ENCODE measurements at places on chromosomes 16 and 17. TPM values are rescaled to one million over a fixed set of nuclear protein-coding genes. Genes with fewer than 3 reads are reported as not detected.
A peak's percentile ranks its signal among the peaks of the same experiment; 100 is the strongest.

DNA sequence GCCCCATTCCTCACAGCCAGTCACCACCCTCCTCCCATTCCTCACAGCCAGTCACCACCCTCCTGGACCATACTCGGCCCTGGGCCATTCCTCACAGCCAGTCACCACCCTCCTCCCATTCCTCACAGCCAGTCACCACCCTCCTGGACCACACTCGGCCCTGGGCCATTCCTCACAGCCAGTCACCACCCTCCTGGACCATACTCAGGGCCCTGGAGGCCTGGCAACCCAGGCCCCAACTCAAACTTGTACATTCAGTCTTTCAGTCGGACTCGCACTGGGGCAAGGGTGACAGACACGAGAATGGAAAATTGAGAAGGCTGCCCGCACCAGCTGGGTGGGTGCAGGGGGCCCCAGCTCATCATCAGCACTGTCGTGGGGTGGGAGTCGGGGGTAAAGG is 30.4 kb upstream of the FOXK2 start:
- peak overlapping the region; percentile 47 for H3K27ac ChIP-seq
- peaks cover 4% of the 10 kb centered on the region for H3K4me1 ChIP-seq
- no peaks in the 10 kb centered on the region for H3K36me3 ChIP-seq
- no peak overlapping the region for H3K4me3 ChIP-seq

GRCh38 chr17:1325766-1326165 is 46.3 kb downstream of the TRARG1 start:
- no peaks in the 10 kb centered on the region for H3K4me1 ChIP-seq
- H3K27me3 ChIP-seq = peaks cover 24% of the 10 kb centered on the region
- H3K4me3 ChIP-seq = no peak overlapping the region
- no peak for DNase-seq

ZC3H7A gene
- total RNA-seq = 71.0 TPM

CCL17 gene
- total RNA-seq = not detected

DNA sequence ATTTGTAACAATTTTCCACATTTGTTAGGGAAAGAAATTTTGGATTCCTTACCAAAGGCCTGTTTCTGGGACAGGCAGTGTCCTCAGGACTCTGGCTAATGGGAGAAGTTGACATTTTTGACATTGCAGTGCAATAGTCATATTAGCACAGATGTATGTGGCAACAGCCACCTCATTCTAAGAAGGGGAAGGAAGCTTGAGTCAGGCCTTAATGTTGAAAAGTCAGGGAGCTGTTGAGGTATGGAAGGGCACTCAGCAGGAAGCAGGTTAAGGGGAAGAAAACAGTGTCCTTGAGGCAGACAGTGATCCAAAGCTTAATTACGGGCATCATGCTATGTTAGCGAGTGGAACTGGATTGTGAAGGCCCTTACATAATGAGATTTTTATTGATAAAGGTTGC is 20.9 kb downstream of the AKTIP start:
- peaks cover 36% of the 10 kb centered on the region for H3K4me1 ChIP-seq
- H3K27me3 ChIP-seq = no peaks in the 10 kb centered on the region

TBC1D3G gene
- not detected for total RNA-seq

DNA sequence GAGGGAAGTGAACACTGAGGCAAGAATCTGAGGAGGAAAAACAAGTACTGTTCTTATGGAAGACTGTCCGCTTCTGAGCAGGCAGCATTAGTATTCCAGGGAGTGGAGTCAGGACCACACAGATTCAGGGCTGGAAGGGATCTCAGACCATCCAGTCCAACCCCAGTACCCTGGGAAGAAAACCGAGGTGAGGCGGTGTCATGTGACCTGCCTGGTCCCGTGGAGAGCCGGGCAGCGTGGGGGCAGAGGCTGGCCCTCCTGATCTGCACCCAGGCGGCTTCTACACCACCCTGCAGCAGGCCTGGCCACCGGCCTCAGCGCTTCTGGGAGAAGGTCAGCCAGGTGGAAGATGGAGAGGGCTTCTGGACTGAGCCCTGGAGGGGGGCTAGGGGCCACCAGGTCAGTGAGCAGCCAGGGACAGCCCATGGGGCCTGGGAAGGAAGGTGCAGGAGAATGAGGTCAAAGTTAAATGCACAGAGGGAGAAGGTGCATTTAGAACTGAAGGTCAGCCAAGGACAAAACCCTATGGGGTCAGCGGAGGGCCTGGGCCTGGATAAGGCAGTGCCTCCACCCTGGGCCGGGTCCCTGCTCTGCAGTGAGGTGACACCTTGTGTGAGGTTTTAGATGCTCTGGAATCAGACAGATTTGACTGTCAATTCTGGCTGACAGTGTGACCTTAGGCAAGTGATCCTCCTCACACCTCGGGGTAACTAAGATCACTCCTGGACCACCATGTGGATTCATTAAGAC is 45.9 kb downstream of the VAC14 start:
- H3K27ac ChIP-seq = no peak overlapping the region
- H3K4me3 ChIP-seq = no peak overlapping the region
- H3K27me3 ChIP-seq = no peaks in the 10 kb centered on the region
- H3K4me1 ChIP-seq = peaks cover 2% of the 10 kb centered on the region

HSD17B2 gene
- not detected for total RNA-seq

SLFN12L gene
- total RNA-seq = 44.7 TPM

DNA sequence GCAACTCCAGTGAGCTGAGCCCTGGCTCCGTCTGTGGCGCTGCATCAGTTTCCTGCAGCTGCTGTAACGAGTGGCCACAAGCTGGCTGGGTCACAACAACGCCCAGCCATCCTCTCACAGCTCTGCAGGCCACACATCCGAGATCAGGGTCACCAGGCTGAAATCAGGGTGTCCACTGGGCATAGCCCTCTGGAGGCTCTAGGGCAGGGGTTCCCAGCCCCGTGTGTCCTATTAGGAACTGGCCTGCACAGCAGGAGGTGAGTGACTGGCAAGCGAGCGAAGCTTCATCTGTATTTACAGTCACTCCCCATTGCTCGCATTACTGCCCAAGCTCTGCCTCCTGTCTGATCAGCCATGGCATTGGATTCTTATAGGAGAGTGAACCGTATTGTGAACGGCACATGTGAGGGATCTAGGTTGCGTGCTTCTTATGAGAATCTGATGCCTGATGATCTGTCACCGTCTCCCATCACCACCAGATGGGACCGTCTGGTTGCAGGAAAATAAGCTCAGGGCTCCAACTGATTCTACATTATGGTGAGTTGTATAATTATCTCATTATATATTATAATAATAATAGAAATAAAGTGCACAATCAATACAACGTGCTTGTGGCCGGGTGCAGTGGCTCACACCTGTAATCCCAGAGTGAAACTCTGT is 176.5 kb downstream of the SEC14L1 start:
- H3K27ac ChIP-seq = no peak overlapping the region
- H3K4me1 ChIP-seq = peaks cover 41% of the 10 kb centered on the region
- no peak overlapping the region for H3K4me3 ChIP-seq
- no peaks in the 10 kb centered on the region for H3K36me3 ChIP-seq

DNA sequence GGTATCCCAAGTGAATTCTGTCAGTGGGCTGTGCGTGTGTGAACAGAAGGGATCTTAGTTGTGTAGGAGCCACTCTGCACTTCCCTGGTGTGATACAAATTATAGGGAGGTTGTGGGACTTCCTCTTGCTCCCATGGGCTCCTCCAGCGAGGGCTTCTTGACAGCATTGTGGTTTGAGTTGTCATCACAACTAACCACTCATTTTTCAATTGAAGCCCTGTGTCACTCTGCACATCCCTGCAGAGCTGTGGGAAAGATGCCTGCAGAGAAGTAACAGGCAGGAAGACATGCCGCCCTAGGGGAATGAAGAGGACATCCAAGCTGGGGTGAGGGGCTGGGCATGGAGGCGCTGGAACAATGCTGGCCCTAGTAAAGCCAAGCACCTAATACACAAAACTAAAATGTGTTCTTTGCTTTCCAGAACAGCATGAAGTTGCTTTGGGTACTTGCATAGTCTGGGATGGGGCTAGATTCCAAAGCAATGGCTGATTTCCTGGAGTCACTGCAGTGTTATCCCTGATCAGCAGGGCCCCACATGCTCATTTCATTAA is 692.5 kb downstream of the TOX3 start:
- no peak overlapping the region for H3K4me3 ChIP-seq
- no peak for DNase-seq
- no peak overlapping the region for H3K27ac ChIP-seq

ATF7IP2 gene
- total RNA-seq = 89.9 TPM

GRCh38 chr16:719815-720446 is 1.0 kb upstream of the ANTKMT start:
- no peak for DNase-seq
- peaks cover 21% of the 10 kb centered on the region for H3K4me1 ChIP-seq
- H3K27me3 ChIP-seq = no peaks in the 10 kb centered on the region
- peak overlapping the region; percentile 90 for H3K4me3 ChIP-seq
- H3K27ac ChIP-seq = peak overlapping the region; percentile 92

KCNJ16 gene
- not detected for total RNA-seq

GRCh38 chr17:29091606-29092289 is 48.8 kb downstream of the PIPOX start:
- no peak overlapping the region for H3K4me3 ChIP-seq
- H3K36me3 ChIP-seq = peaks cover 3% of the 10 kb centered on the region
- no peaks in the 10 kb centered on the region for H3K27me3 ChIP-seq
- H3K27ac ChIP-seq = no peak overlapping the region
- H3K4me1 ChIP-seq = no peaks in the 10 kb centered on the region

GRCh38 chr16:24524855-24525677 is 14.3 kb upstream of the RBBP6 start:
- no peak overlapping the region for H3K4me3 ChIP-seq
- H3K27ac ChIP-seq = no peak overlapping the region
- no peaks in the 10 kb centered on the region for H3K27me3 ChIP-seq
- no peaks in the 10 kb centered on the region for H3K4me1 ChIP-seq
- no peak for DNase-seq

GRCh38 chr17:17963066-17963465 is 9.1 kb downstream of the TOM1L2 start:
- no peak for DNase-seq
- H3K36me3 ChIP-seq = peaks cover 4% of the 10 kb centered on the region
- peak overlapping the region; percentile 35 for H3K27ac ChIP-seq
- no peaks in the 10 kb centered on the region for H3K27me3 ChIP-seq

DNA sequence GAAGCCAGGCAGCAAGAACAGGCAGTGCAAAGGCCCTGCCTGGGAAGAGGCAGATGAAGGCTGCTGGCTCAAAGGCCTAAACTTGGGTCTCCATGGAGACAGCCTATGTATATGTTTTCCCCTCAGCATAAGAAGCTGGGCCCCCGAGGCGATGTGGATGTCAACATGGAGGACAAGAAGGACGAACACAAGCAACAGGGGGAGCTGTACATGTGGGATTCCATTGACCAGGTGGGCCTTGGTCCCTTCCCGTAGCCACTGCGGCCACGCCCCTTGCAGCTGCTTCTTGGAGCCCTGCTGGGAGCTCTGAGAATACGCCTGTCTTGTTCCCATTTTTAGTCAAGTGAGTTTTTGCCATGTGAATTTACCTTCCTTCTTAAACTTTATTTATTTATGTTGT is 106.0 kb downstream of the SDR42E1 start:
- H3K4me3 ChIP-seq = no peak overlapping the region
- no peak overlapping the region for H3K27ac ChIP-seq
- H3K4me1 ChIP-seq = no peaks in the 10 kb centered on the region
- peaks cover 4% of the 10 kb centered on the region for H3K36me3 ChIP-seq

DNA sequence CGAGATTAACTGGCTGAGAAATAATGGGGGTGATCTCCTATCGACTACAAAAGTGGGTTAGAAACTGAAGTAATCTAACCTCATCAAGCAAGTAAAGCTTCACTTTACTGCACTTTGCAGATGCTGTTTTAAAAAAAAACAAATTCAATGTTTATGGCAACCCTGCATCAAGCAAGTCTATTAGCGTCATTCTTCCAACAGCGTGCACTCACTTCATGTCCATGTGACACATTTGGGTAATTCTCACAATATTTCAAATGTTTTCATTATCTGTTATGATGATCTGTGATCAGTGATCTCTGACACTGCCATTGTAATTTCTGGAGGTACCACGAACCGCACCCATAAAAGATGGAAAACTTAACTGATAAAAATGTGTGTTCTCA is 70.8 kb downstream of the KANSL1 start:
- H3K36me3 ChIP-seq = no peaks in the 10 kb centered on the region
- peak overlapping the region; percentile 83 for H3K27ac ChIP-seq
- peaks cover 42% of the 10 kb centered on the region for H3K4me1 ChIP-seq
- no peaks in the 10 kb centered on the region for H3K27me3 ChIP-seq

- peaks cover 9% of the 10 kb centered on the region for H3K4me1 ChIP-seq
- no peak overlapping the region for H3K27ac ChIP-seq
- H3K4me3 ChIP-seq = no peak overlapping the region
- DNase-seq = no peak
Measured at GRCh38 chr16:54657709-54658102, 273.0 kb upstream of the IRX5 start.

DNA sequence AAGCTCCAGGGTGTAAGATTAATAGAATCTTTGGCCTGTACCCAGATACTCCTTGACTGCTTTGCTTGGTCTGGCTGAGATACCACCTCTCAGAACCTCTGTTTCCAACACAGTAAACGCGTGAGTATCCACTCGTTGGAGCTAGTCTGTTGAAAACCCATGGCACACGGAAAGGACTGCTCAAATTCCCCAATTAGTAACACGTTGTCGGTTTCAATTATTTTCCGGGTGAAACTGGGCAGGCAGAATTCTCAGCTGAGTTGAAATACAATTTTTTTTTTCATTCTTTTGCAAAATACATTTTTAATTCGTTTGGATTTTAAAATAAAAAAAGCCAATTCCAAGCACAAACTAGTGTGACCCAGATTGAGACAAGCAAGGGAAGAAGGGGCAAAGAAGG is 120.5 kb downstream of the MAF start:
- no peak overlapping the region for H3K27ac ChIP-seq
- peaks cover 13% of the 10 kb centered on the region for H3K27me3 ChIP-seq
- H3K36me3 ChIP-seq = no peaks in the 10 kb centered on the region
- H3K4me1 ChIP-seq = peaks cover 5% of the 10 kb centered on the region
- DNase-seq = no peak
- H3K4me3 ChIP-seq = no peak overlapping the region

TMEM186 gene
- total RNA-seq = 12.0 TPM

CDH3 gene
- 0.60 TPM for total RNA-seq

TEFM gene
- total RNA-seq = 16.4 TPM

DNA sequence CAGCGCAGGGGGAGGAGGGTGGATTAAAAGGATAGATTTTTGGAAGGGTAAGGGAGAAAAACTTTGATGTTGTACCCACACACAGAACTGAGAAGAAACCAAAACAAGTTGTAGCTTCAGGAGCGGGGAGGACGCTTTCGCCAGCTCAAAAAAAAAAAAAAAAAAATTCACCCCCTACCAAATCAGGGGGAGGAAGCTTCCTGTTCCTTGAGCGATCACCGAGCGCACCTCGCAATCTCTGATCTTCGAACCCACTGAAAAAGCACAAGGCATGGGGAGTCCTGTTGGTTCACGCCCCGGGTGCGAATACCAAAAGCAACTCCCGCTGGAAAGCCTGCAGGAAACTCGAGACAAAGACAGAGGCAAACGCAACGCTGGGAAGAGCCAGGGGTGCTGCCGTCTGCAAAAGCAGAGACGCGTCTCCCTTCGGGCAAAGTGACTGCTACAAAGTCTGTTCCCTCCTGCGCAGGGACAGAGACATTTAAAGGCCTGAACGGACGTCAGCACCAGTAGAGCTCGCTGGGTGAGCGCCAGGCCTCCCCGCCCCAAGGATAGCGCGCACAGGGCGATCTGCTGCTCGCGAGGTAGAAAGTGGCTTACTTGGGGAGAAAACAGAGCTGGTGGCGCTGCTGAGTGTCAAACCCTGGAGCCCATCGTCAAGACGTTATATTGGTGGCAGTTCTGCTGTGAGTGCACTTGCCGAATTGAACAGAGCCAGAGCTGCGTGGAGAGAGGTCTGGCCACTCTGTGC is 190.4 kb downstream of the USP22 start:
- no peaks in the 10 kb centered on the region for H3K36me3 ChIP-seq
- peak overlapping the region; percentile 69 for H3K4me3 ChIP-seq
- H3K4me1 ChIP-seq = peaks cover 14% of the 10 kb centered on the region

GRCh38 chr17:38916771-38917170 is 8.6 kb upstream of the LASP1NB start:
- H3K27ac ChIP-seq = peak overlapping the region; percentile 80
- no peak overlapping the region for H3K4me3 ChIP-seq
- H3K36me3 ChIP-seq = peaks cover 81% of the 10 kb centered on the region

MYLK3 gene
- total RNA-seq = 0.36 TPM

Data from naive thymus-derived CD8-positive, alpha-beta T cell (primary cell).